ENCODE measurements at places on chromosomes 1 and 21. TPM values are rescaled to one million over a fixed set of nuclear protein-coding genes. Genes with fewer than 3 reads are reported as not detected.

RNU1-2 gene
- 2,882 TPM for total RNA-seq

MMEL1 gene
- total RNA-seq, result not detected

GRCh38 chr21:28193189-28193588, 799.5 kb downstream of the LTN1 start:
- DNase-seq, result no peak

GRCh38 chr1:229383961-229384360, 41.1 kb upstream of the CCSAP start:
- no peak for DNase-seq
